ENCODE measurements at places on chromosomes 13 and 19.

DNA sequence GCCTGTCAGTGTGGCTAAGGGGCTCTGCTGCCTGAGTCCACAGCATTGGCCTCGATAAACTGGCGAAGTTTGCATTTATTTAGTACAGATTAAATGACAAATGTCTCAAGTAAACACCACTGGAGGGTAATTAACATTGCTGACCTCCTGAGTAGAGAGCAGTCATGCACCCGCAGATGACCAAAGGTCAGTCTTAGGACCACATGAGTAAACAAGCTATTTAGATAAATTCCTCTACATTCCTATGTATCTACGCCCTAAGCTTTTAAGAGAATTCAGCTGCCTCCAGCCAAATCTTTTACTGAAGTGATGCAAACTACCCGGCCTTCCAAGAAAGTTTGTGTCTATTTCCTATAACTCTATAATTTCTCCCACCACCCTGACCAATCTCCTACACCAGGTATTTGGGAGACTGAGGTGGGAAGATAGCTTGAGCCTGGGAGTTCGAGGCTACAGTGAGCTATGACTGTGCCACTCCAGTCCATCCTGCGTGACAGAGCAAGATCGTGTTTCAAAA, 22.9 kb downstream of the CD70 start:
- no peak for DNase-seq

- DNase-seq = no peak
These were observed 145.2 kb upstream of the KLHL1 start for GRCh38 chr13:70253411-70253810.

DNA sequence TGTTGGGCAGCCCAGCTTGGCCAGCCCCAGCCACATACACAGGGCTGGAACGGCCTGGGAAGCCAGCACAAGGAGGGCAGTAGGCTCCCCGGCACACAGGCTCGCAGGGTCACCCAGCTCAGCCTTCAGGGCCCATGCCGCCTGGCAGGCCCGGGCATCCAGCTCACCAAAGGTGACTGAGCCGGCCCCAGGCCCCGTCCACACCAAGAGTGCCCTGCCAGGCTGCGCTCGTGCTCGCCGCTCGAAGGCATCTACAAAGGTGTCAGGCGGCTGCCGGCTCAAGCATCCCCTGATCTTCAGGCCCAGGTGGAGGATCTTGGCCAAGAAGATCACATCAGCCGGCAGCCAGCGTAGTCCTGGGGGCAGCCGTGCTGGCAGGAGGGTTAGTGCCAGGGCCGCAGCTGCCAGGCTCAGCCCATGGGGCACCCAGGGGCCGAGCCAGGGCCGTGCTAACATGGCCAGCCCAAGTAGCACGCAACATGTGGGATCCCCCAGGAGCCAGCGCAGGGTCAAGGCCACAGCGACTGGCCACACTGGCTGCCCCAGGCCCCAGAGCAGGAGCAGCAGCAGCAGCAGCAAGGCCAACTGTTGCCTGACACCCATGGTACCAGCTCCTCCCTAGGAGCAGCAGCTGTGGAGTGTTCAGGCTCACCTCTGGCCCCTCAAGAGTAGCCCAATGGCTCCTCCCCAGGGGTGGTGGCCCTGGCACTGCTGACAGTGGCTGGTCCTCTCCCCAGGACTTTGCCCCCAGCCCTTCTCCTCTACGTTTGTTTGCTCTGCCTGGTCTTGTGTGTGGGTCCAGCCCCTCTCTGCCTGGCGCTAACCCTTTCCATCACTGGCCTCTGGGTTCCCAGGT, at the start of gene SLC27A5:
SLC27A5 (minus strand) TSS at position 640 of the 856 bp plus-strand sequence; CDS start at position 603, 37 bp downstream.
- DNase-seq = no peak

- no peak for DNase-seq
These were observed 35.5 kb upstream of the LPAR6 start for GRCh38 chr13:48448285-48448958.

DNA sequence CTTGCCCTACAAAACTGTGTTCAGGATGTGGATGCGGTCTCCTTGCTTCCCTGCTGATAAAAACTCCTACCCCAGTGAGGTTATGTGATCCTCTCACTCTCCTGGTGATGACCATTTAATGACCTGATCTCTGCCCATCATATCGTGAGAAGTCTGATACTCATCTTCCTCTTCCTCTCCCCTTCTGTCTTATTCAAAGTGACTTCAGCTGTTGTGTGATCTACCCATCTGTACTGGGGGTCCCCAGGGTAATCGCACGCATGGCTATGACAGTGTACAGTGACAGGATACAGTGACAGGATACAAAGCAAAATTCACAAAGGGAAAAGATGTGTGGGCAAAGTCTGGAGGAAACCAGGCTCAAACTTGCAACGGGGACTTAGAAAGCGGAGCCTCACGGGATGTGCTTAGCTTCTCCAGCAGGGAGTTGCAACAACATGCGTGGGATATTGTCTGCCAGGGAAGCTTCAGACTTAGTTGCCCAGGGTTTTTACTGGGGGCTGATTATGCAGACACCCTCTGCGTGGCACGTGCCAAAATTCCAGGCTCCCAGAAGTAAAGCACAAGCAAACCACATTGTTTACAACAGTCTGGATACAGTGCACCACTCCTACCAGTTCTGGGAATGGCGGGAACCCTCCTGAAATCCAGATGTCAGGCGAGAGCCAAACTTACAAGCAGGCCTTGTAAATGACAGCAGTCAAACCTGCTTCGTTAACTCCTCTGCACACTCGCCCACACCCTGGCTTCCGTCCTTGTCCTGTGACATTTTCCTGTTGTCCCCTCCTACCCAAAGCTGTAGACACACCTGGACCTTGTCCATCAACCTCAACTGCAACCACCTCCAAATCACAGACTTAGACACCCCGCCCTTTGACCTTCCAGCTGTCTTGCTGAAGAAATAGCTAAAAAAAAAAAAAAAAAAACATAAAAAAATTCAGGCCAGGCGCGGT, 18.0 kb upstream of the GARRE1 start:
- no peak for DNase-seq
